ENCODE measurements at places on chromosomes 6 and 20.
A peak's percentile ranks its signal among the peaks of the same experiment; 100 is the strongest.

- no peak for DNase-seq
Observed at GRCh38 chr6:160388922-160389321, 40.7 kb downstream of the SLC22A3 start.

DNA sequence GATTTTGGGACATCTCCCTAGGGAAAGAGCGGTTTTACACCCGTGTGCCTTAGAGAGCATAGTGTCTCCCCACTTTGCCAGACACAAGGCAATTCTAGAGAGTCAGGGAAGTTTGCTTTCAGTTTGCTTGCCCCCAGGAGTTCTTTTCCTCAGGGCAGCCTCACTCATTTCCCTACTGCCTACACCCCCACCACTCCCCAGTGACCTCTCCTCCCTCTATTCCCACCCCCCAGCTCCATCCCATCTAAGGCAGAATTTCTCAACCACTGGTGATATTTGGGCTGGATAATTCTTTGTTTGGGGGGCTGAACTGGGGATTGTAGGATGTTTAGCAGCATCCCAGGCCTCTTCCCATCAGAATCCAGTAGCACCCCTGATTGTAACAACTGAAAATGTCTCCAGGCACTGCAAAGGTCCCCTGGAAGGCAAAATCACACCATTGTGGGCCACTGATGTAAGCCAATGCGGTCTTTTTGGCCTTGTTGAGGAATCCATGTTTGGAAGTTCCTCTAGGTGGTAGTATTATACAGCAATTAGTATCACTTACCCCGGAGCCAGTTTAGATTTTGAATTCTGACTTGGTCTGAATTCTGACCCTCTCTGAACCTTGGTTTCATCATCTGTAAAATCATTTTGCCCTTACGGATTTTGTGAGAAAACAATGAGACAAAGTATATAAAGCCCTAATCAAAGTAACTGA lies 1.3 kb downstream of the EPPIN start:
- no peak for DNase-seq

GRCh38 chr6:141874930-141875602 lies 257.7 kb upstream of the GJE1 start:
- no peak for DNase-seq

GRCh38 chr20:4549711-4550259 lies 171.9 kb upstream of the PRND start:
- no peak for DNase-seq

DNA sequence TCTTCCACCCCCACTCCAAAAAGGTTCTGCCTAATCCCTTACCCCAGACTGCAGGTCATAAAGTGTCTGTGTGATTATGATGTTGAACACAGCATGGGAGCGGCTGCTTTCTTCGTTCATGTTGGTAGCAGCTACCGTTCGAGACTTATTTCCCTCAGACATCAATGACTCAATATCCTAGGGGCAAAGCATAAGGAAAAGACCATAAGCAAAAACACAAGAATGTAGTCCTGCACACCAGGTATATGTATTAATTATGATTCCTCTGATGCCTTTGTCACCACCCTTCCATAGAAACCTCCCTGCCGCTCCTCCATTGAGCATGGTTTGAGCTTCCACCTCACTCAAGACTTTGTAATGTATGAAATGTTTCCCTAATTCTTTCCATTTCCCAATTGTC lies 137.2 kb downstream of the KIF13A start:
- DNase-seq = no peak

GRCh38 chr20:17621229-17621968 lies 51.5 kb downstream of the DSTN start:
- DNase-seq = peak; percentile 12

GRCh38 chr20:20363799-20364592 lies 3.9 kb upstream of the INSM1 start:
- no peak for DNase-seq

DNA sequence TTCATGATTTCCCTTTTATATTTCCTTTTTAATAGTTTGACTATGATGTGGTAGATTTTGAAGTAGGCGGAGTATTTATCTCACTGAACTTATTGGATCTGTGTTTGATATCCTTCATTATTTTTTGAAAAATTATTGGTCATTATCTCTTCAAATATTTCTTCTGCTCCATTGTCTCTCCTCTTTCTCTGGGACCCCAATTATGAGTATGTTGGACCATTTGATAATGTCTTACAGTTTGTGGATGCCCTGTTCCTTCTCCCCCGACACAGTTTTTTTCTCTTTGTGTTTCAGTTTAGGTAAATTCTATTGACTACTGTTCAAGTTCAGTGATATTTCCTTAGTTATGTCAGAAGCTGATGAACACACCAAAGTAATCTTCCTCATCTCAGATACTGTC lies 49.4 kb upstream of the COL10A1 start:
- DNase-seq = no peak

GRCh38 chr6:109308018-109308492 lies 74.2 kb downstream of the CD164 start:
- DNase-seq = no peak

DNA sequence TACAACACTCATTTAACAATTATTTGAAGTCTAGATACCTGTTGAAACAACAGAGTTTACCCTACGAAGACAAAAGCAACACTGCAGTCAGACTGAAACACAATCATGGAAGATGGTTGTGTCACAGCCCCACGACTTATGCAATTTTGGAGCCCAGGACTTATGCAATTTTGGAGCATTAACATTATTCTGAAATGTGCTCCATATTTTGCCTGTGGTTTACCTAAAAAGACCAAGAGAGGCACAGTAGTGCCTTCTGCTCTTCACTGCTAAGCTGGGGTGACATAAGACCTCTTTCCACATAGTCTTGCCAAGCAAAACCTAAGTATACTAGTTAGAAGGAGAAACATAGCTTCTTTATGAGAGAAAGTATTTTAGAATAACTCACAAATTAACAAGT lies 216.5 kb downstream of the PTPRK start:
- no peak for DNase-seq

DNA sequence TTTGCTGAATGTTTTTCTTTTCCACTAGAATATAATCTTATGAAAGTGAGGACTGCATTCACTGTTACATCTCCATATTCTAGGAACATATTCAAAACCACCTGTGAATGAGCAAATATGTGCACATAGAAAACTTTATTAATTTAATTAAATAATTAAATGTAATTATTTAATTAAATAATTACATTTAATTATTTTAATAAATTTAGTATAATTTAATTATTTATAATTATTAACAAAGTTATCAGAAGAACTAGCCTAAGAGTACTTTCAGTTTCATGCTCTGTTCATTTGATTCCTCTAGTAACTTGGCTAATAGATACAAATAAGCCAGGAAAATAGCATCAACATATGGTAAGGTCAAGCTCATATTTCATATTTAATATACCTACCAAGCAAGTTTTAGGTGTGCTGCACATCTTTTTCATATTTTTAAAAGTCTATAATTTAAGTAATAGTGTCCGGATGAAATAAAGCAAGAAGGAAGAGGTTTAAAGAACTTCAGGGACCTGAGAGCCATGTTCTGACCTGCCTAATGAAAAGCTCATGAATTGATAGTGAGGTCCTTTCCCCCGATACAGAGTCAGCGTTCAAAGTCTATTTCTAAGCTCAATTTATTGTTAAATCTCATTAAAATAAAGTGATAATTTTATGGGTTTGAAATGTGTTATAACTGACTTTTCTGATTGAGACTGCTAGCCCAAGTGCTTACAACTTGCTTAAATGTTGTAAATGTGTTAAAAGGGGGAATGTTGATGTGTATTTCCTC lies 361.4 kb upstream of the FLRT3 start:
- no peak for DNase-seq

GRCh38 chr20:4800676-4801449 lies 79.2 kb downstream of the PRND start:
- DNase-seq = no peak

DNA sequence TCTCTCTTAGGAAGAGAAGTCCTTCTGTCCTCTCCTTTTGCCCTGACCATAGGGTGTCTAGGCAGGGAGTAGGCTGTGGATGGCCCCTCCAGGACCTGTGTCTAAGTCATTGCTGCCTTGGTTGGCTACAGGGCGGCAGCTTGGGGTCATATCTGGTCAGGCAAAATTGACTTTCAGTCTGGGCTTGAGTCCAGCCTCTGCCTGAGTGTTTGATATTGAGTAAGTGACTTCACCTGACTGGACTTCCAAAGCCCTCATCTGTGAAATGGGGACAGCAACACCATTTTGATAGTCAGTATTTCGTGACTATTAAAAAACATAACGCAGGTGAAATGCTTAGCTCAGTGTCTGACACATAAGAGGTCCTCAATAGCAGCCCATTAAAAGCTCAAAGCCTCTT lies 4.6 kb downstream of the TGM3 start:
- no peak for DNase-seq

DNA sequence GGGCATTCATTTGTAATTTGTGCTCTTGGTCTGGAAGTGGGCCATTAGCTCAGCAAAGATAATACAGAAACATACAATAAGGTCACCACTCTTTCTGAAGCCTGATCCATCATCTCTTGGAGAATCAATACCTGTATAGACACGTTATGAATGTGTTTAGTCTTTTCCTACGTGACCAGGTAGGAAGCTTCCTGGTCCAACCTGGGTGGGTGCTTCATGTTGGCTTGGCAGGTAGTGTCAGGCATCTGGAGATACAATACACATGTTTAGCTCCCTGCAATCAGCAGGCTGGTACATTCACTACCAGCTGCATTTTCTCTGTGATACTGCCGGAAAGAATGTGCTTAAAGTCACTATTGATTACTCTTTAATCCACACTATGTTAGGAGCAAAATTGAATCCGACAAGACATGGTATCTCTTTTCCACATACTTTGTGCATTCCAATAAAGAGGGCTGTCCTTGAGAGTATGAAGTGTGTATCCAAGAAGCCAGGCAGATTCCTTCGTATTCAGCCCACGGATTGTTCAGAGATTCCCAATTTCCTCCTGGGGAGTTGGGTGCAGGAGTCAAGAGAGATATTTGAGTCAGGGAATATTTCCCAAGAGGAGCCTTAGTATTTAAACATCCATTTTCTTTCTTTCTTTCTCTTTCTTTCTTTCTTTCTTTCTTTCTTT lies 49.9 kb upstream of the RANBP9 start:
- no peak for DNase-seq

Data from GM12892 (cell line).